ENCODE measurements at places on chromosomes 7 and 10. TPM values are rescaled to one million over a fixed set of nuclear protein-coding genes. Genes with fewer than 3 reads are reported as not detected.
A peak's percentile ranks its signal among the peaks of the same experiment; 100 is the strongest.

The FAM25G gene
- not detected for total RNA-seq

The ZPBP gene
- total RNA-seq = not detected

- DNase-seq = no peak
Measured at GRCh38 chr7:70092314-70093204, 494.3 kb downstream of the AUTS2 start.

DNA sequence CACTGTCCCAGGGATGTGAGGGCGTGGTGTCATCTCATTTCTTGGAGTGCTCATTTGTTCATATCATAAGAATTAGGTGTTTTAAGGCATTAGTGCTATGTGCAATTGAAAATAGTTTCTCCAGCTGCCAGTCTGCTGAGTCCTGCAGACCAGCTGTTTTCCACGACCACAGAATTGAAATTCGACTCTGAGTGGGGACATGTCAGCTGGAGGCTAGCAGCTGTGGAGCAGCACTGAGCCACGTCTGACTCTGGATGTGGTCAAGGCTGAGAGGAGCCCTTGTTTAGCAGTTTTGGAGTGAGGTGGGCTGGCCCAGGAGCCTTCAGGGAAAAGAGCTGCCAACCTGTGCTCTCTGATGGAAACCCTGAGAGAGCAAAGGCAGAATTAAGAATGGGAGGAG, 156.3 kb upstream of the GRB10 start:
- no peak for DNase-seq

DNA sequence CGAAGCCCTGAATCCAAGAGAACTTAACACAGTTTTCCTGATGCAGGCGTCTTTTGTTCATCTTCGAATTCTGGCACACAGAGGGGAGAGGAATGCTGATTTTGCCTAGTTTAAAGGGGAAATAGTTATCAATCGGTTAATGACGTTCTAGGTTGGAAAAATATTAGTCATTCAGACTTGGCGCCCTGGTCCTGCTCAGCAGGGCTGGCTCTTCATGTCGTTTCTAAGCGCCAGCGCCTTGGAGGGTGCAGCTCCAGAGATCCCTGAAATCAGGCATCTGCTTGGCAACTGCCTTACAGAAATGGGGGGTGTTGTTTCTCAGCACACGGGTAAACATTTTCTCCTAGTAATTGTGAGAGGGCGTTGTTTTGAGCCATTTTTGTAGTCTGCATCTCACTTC, 1.3 kb upstream of the PRTFDC1 start:
- no peak for DNase-seq

DNA sequence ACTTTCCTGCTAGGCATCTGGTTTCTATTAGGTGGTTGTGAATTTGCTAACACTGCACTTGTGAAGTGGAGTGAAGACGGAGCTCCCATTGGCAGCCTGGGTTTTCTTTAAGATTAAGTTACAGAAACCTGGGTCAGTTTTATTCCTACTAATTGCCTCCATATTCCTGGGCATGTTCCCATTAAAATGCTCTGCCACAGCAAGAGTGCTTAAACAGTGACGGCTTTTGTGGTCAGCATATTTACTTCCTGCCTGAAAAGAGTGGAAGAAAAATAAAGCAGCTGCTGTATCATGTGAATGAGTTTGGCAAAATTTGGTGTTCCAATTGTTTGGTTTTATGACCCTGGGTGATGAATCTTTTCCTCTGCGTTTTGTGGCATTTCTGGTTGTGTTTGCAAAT, 96.9 kb upstream of the PLXDC2 start:
- DNase-seq = no peak

DNA sequence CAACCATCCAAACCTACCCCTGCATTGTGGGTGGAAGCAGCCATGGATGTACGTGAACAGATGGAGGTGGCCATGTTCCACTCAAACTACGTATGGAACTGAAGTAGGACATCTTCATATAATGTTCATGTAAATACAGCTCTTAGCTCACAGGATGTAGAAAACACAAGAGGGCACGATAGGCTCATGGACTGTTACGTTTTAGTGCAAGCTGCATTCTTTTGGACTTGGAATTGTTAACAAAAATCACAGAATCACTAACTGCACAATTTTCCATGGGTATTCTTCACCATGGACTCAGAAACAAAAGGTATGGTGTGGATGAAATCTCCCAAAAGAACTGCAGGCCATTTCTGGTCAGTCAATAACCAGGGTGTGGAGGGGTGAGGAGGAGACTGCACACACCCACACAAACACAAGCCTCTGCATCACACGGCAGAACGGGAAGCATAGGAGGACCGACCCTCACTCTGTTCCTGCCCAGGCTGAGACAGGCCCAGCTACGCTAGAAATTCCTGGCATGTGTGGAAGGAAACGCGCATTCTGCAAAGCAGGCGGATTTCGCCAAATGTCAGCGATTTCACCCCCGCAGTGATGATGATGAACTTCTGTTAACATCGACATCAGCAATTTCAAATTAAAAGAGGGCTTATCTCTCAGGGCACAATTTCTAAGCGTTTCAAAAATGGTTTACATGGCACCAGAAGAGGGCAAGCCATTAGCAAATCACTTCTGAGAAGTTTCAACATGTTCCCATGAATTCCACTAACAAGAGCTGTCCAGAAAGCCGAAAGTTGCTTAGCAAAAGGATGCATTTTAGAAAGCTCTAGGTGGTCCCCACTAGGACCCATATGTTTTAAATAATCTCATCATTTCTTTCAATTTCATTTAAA, 149.0 kb downstream of the TNS3 start:
- no peak for DNase-seq

DNA sequence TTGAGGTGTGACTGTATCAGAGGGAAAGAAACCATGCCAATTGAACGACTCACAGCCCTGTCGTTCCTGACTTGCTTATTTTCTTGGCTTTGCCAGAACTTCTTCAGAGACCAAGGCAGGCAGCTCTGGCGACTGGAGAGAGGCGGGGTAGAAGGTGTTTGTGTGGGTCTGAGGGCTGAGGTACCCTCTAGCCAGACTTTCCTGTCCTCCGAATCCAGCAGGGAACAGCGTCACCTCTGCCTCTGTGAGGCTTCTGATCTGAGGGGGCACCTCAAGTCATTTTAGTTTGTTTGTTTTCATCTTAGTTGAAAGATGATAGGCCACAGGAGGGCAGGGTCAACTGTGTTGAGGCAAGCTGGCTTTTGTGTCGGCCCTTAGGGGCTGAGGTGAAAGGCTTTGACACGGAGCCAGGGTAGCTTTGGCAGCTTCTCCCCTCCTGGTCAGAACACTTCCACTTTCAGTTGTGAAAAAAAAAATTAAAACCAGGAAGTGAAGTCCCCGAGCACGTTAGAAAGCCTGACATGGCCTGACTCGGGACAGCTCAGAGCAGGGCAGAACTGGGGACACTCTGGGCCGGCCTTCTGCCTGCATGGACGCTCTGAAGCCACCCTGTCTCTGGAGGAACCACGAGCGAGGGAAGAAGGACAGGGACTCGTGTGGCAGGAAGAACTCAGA, 1.9 kb downstream of the ACSL5 start:
- DNase-seq = no peak

GRCh38 chr7:131498237-131498885, 58.1 kb downstream of the PODXL start:
- DNase-seq = no peak

DNA sequence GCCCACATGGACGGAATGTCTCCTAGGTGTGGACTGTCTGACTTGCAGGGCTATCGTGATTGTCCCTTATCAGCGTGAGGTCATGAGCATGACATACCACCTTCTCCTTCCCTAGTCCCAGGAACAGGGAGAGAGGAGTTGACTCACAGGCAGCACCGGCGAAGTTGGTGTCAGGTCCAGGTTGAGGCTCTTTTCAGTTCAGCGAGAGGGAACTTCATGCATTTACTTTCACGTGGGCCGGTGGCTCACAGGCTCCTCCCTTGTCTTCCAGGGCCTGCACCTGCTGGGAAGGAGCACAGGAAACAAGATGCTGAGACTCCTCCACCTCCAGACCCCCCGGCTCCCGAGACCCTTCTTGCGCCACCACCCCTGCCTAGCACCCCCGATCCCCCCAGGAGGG, 46.1 kb downstream of the PROSER2 start:
- DNase-seq = no peak

DNA sequence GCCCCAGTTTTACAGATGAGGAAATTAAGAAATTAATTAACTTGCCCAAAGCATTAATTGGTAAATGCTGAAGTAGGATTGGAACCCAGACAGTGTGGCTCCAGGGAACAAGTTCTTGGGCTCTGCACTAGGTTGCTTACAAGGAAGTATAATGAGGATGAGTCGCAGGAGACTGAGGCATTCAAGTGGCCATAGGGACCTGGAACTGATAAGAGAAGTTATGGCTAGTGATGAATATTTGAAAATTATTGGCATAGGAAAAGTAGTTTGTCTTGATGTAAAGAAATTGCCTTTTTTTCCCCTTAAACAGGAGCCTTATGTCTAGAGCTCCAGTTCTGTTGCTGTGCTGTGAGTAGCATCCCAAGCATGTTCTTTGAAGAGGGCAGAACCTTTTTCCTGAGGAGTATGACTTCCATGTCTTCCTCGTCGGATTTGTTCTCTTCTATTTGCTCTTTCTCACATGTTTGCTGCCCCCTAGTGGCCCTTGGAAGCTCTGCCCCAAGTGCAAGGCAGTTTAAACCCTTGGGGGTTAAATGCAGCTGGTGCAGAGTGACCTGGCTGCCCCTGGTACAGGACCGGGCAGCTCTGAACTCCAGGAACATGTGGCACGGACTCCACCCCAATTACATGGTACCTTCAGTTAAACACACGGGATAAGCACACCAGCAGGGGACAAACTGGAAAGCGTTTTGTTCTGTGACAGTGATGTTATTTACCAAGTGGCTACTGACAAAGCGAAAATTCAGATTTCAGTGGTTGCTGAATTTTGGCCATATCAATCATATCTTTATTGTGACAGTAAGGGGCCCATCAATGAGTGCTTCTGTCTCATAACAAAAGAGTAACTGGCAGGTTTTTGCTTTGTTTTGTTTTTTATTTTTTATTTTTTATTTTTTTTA, 148.8 kb downstream of the HECW1 start:
- DNase-seq = peak; percentile 74

- peak; percentile 92 for DNase-seq
Measured at GRCh38 chr10:77391605-77392235, 245.9 kb downstream of the KCNMA1 start.

The MSMB gene
- total RNA-seq = not detected

DNA sequence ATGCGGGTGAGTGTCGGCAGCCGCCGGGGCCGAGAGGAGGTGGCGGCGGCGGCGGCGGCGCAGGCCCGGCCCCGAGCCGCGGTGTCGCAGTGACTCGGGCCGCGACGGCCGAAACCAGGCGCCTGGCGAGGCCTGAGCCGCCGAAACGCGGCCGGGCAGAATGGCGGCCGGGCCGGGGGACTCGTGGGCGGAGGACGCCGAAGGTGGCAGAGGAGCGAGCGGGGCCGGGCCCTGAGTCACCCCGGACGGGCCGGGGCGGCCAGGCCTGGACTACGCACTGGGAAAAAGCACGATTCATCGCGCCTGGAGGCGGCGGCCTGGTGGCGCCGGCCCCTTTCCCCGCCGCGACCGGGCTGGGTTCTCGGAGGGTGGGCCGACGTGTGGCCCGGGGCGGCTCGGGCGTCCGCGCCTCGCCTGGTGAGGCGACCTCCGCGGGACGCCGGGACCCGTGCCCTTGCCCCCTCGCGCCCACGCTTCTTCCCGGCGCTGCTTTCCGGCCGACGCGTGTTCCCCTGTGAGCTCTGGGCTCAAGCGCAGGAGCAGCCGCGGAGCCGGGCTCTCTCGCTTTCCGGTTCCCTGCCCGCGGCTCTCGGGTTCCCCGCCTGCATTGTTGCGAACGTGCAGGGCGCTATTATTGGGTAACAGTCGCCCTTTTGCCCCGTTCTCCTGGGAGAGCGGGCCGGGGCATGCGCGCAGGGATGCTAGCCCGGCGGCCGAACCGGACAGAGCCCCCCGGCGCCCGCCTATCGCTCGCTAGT, 500 bp downstream of the CUL1 start:
- peak; percentile 73 for DNase-seq

GRCh38 chr7:133837224-133837623, 289.9 kb upstream of the LRGUK start:
- no peak for DNase-seq

GRCh38 chr10:101216207-101217043, 12.8 kb downstream of the LBX1 start:
- DNase-seq = no peak

The GLI3 gene
- 2.2 TPM for total RNA-seq

DNA sequence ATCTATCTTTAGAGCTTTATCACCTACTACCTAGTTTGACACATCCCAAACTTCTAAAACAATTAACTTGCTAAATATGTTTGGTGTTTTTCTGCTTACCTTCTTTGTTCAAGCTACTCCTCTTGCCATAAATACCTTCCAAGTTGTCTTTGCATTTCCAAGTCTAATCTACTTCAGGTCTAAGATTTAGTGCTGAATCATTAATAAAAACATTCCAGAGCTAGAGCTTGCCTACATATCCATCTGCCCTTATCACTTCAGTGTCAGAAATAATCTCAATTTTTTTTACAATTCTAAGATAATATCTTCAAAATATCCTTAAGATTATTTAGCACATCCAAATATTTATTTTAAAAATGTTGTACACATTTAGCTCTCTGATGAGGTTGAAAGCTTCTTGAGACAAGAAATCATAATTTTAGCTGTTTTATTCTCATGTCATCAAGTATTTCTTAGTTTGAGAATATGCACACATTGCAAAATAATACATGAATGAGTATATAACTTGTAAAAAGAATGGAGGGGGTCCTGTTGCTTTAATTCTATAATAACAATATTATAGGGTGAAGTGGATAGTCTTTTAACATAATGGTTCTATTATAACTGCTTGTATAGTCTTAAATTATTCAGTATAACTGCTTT, 466.3 kb downstream of the SEMA3D start:
- DNase-seq = no peak
